ENCODE measurements at places on chromosomes 2 and 18.
A peak's percentile ranks its signal among the peaks of the same experiment; 100 is the strongest.

DNA sequence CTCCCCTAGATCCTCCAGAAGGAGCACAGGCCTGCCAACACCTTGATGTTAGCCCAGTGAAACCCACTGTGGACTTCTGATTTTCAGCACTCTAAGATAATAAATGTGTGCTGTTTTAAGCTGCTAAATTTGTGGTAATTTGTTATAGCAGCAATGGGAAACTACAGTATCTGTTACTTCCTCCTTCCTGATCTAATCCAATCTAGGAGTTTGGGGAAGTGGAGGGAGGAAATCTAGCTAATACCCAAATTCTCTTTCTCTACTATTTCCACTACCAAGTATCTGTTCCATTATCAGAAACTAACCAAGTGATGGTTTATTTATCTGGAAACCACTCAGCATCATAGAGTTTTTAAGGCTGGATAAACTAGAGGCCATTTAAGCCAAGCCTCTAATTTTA lies 64.9 kb downstream of the AFF3 start:
- DNase-seq: no peak

DNA sequence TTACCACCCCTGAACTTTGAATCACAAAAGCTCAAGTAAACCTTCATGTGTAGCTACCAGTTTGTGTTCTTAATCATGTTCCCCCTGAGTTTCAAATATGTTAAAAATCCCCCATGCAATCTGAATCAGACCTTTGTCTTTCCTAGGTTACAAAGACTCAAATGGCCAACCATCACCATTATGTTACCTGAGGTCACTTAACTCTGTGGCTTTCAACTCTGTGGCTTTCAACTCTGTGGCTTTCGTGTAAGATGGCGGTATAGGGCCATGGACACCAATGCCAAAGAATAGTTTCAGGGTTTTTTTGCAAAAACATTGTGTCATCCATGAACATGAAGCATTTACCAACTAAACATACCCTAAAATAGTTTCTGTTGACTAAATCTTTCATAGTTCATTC lies 6.7 kb downstream of the ERMN start:
- DNase-seq: no peak

GRCh38 chr2:231714639-231715498 lies 6.5 kb downstream of the PTMA start:
- DNase-seq: peak; percentile 91

- DNase-seq: no peak
Observed at GRCh38 chr2:127398239-127398590, 10.4 kb upstream of the MAP3K2 start.

GRCh38 chr2:10500601-10501361 lies 52.7 kb upstream of the ODC1 start:
- no peak for DNase-seq

DNA sequence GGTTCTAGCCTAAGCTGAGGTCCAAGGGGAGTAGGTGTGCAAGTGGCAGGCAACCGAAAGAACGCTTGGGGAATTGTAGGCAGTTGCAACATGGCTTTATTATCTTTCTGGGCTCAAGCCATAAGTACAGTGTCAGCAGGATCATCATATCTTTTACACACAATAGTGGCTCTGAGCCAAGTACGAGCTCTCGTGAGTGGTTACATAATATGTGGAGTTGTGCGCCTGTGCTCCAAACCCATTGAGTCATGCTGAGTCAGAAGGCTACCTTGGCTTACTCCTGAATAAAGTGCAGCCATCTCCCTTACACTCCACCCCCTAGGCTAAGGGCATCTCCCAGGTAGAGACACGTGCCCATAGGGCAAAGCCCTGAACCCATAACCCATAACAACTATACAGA lies 233.9 kb downstream of the SATB2 start:
- no peak for DNase-seq

DNA sequence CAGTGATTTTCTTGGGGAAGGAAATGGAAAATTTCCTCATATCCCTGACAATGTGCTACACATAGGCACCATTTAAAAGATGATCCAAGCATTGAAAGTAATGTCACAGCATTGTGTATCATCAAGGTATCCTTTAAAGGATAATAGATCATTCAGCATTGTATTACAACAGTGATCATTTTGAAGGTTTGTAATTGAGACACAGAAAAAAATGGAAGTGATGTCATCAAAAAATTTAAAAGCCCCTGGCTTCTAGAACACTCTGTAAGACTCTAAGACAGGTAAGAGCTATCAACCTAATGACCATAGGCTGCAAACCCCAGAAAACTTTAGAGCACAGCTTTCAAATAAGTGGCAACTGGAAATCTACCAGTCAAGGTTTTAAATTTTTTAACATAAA lies 271.4 kb downstream of the ETAA1 start:
- DNase-seq: no peak

GRCh38 chr2:197033222-197033621 lies 106.7 kb upstream of the PGAP1 start:
- DNase-seq: no peak

DNA sequence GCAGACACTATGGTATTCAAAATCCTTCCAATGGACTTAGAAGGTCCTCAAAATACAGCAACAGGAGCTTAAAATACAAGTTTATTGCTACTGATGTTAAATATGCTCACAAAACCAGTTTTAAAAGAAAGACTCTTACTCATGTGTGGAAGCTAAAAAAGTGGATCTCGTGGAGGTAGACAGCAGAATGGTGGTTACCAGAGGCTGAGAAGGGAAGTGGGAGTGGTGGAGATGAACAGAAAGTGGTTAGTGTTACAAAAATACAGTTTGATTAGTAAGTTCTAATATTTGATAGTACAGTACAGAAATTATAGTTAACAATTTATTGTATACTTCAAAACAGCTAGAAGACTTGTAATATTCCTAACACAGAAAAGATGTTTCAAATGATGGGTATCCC lies 12.1 kb downstream of the ADAM17 start:
- DNase-seq: no peak

DNA sequence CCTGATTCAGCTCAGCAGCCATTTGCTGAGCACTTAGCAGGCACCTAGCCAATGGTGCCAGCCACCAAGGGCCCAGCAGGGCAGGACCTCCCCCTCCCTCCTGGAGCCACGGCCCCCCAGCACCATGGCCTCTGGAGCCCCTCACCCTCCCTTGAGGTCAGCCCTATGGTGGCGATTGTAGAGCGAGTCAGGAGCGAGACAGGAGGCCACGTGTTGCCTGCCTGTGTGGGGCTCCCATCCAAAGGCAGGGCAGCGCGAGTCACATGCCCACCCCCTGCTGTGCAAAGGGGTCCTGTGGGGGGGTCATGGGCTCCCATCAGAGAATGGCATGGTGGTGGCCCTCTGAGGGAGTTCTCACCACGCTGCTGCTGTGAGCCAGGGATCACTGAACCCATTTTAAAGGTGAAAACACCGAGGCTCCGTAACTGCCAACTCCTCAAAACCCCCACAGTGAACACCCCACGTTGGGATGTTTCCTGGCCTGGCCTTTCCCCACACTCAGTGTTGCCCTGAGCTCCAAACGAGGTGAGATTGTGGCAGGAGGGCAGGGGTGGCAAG lies 35.6 kb downstream of the RAMP1 start:
- DNase-seq: no peak

- no peak for DNase-seq
Observed at GRCh38 chr2:122851972-122852531, 1096.6 kb downstream of the TSN start.

DNA sequence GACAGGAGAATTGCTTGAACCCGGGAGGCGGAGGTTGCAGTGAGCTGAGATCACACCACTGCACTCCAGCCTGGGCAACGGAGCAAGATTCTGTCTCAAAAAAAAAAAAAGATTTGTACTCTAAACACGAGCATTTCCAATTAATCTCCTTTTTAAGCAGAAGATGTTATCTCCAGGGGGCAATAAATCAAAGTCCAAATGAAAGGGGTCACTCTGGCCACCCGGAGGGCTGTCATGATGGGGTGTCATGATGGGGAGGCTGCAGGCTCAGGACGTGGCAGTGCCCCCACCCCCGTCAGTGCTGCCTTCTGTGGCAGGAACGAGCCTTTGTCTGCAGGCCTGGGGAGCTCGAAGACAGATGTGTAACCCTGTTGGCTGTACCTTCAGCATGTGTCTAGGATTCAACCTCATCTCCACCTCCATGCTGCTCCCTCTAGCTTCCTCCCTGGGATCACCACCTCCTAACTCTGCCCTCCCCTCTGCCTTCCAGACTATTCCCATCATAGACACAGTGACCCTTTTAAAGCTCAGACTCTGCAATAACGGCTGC lies 76.9 kb upstream of the YWHAQ start:
- no peak for DNase-seq

DNA sequence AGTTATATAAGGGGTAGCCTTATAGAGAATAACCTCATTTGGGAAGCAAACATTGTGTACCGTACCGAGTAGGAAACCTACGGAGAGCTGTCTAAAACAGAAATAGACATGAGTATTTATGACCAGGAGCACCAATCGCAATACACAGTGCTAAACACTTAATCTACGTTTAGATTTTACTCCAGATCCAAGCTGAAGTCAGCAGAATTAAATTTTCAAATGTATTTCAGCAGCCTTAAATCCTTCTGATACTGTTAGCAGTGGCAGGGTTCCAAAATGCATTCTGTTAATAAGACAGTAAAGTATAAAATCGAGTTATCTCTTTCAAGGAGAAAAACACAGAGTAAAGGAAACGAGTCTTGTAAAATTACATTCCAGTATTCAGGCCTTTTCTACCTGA lies 118.1 kb upstream of the ZNF521 start:
- DNase-seq: no peak

GRCh38 chr2:207226243-207226642 lies 60.5 kb upstream of the KLF7 start:
- no peak for DNase-seq

GRCh38 chr2:128525653-128526052 lies 207.0 kb upstream of the HS6ST1 start:
- DNase-seq: no peak

DNA sequence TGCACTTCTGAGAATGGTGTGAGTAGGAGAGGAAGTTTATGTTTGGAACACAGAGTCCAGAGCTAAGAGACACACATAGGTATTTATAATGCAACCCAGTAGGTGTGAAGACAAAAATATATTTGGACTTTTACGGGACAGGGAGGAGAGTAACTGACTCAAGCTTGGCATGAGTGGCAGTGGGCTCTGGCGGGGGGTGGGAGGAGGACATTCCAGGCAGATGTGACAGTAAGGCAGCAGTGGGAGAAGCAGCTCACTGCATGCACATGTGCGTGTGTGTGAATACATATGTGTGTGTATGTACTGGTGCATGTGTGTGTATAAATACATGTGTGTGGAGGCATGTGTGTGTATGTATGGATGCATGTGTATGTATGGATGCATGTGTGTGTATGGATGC lies 51.4 kb downstream of the DCDC2C start:
- no peak for DNase-seq

GRCh38 chr2:171004363-171004762 lies 75.3 kb downstream of the GORASP2 start:
- no peak for DNase-seq

- DNase-seq: no peak
Observed at GRCh38 chr2:56784046-56784445, 600.3 kb downstream of the CCDC85A start.

DNA sequence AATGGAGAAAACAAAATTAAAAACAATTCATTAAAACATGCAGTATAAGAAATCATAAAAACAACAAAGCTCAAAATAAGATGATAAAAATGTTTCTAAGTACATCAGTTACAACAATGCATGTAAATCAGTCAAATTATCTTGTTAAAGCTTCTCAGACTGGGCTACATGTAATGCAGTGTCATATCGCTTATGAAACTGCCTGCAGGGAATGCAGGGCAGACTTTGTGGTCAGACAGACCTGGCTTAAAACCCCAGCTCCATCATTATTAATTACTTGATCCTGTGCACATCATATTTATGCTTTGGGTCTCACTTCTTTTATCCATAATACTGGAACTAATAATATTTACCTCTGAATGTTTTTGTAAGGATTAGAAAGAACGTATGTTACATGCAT lies 74.6 kb downstream of the PID1 start:
- DNase-seq: no peak

DNA sequence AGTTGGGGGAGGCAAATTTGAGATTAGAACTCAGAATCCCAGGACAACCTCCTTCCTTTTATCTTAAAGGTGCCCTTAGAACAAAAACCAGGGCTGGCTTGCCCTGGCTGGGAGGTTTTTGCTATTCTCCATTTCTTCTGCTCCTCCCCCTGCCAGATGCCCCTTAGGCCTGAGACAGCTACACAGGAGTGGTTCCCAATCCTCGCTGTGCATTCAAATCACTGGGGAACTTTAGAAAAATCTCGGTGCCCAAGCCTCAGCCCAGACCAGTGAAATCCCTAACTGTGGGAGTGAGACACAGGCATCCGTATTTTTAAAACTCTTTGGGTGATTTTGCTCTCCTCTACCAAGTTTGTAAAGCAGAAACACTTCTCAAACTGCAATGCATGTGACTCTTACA lies 38.8 kb downstream of the LBH start:
- DNase-seq: no peak

DNA sequence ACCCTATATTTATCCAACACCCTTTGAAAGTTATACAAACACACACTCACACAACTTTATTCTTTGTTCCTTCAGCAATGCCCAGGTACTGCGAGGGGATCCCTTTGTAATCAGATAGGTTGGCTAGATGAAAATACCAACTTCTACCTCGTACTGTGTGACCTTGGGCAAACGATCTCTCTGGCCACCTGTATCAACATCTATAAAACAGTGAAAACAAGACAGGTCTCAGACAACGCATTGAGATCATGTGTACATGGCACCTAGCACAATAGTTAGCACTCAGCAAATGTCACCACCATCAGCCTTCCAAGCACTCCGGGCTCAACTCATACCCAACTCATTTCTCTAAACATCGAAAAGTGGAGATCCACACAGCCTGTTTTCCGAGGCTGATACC lies 118.4 kb upstream of the PPP1CB start:
- DNase-seq: no peak

DNA sequence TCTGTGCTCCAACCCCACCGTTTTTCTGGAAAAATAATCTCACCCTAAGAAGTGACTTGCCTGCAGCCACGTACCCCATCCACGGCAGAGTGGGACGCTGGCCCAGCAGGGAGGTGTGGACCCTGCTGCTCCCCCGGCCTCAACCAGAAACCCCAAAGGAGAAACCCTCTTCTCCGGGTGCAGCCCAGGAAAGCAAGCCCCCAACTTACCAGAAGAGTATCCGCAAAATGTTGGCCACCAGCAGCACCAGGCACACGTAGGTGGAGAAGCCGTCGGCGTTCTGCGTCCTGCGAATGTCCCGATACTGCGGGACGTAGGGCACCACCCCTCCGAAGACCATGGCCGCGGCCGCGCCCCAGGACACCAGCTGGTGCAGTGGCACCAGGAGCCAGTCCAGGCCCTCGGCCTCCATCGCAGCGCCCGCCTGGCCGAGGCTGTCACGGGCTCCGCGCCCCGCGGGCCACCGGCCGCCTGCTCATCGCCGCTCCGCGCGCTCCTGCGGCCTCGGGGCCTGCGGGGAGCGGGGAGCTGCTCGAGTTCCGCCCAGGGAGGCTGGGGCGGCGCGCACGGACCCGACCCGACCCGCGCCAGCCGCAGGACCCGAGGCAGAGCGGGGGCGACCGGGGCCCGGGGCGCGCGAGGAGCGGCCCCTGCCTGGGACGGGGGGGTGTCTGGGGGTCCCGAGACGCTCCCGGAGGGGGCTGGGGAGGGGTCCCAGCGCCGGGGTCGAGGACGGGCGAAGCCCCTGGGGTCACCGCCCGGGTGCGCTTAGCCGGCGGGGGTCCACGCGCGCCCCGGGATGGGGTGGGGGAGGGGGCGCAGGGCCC lies 725 bp downstream of the SLC66A2 start:
- DNase-seq: no peak
